Stimulated activated CD8-positive, alpha-beta memory T cell treated with anti-CD3 and anti-CD28 coated beads, Interleukin-15, amount 100 ng/mL, for 48 hours (primary cell): ENCODE measurements at places on chromosomes 5 and 9.
A peak's percentile ranks its signal among the peaks of the same experiment; 100 is the strongest.

DNA sequence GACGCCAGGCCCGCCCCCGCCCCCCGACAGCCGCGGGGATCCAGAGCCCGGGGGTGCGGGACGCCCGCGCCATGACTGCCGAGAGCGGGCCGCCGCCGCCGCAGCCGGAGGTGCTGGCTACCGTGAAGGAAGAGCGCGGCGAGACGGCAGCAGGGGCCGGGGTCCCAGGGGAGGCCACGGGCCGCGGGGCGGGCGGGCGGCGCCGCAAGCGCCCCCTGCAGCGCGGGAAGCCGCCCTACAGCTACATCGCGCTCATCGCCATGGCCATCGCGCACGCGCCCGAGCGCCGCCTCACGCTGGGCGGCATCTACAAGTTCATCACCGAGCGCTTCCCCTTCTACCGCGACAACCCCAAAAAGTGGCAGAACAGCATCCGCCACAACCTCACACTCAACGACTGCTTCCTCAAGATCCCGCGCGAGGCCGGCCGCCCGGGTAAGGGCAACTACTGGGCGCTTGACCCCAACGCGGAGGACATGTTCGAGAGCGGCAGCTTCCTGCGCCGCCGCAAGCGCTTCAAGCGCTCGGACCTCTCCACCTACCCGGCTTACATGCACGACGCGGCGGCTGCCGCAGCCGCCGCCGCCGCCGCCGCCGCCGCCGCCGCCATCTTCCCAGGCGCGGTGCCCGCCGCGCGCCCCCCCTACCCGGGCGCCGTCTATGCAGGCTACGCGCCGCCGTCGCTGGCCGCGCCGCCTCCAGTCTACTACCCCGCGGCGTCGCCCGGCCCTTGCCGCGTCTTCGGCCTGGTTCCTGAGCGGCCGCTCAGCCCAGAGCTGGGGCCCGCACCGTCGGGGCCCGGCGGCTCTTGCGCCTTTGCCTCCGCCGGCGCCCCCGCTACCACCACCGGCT lies 1.0 kb downstream of the FOXE1 start:
- DNase-seq = peak; percentile 50

DNA sequence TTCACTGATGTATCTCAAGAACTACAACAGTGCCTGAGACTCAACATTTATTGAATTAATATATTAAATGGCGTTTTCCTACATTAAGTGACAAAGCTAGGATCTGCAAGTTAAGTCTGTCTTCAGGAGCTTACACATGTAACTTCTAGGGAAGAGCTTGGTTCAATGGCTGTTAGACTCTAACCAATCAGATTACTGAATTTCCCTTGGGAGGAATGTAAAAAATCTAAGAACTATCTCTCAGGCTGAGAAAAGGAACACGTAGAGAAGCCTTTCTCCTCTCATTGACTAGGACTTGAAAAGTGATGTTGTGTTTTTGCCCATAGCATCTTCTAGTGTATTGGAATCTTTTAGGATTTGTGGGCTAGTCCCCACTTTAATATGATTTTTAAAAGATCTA lies 53.6 kb downstream of the CCNH start:
- no peak for DNase-seq

DNA sequence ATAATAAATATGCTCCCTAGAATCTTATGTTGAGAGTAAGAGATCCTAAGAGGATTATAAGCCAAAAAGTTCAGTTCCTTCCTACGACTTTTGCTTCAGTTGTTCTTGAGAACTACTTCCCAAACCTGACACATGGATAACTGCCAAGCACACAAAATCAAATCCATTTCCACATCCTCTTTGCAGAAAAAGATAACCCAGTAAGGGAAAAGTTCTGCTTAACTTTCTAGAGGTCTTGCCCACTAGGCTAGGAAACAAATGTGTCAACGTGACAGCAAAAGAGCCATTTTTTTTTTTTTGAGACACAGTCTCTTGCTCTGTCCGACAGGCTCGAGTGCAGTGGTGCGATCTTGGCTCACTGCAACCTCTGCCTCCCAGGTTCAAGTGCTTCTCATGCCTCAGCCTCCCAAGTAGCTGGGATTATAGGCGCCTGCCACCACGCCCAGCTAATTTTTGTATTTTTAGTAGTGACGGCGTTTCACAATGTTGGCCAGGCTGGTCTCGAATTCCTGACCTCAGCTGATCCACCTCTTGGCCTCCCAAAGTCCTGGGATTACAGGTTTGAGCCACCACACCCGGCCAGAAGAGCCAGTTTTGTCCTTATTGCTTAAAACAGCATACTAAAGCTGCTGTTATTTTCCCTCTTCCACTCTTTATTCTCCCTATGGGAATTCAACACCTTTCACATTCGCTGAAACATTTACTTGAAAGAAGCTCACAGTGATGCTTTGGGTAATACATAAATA lies 24.2 kb downstream of the CSNK1A1 start:
- no peak for DNase-seq

GRCh38 chr5:548256-548655 lies 24.0 kb upstream of the SLC9A3 start:
- no peak for DNase-seq

- no peak for DNase-seq
Measured at GRCh38 chr9:93869863-93870262, 85.3 kb downstream of the BARX1 start.

DNA sequence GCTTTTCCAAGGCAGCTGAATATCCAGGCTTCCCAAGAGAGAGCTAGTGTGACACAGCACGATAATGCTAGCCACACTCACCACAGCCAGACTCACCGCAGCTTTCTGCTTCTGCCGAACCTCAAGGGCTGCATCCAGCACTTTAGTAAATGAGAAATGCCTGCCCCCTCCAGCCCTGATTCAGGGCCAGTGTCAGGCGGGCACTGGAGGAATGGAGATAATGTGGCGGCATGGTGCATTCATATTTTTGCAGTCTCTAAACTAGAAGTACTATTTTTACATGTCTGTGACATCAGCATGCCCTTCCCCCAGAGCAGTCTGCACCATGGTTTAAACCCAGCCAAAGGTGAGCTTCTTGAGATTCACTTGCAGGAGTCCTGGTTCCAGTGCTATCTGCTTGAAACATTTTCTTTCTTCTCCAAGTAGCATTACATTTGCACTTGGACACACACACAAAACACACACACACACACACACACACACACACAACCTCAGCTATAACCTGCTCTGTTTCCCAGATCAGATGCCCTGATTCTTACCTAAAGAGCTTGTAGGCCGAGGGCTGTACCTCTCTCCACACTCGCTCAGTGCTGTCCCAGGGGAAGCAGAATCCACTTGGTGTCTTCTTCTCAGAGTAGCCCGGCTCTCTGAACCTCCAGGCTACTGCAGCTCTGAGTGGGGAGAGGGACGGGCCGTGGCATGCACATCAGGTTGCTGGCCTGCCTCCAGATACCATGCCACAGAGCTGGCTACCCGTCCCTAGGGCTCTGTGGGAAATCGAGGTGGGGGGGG lies at the start of gene FGF1:
FGF1 (minus strand) TSS at position 673 of the 792 bp plus-strand sequence. CDS start 71,963 bp downstream, outside the sequence.
- DNase-seq = no peak

DNA sequence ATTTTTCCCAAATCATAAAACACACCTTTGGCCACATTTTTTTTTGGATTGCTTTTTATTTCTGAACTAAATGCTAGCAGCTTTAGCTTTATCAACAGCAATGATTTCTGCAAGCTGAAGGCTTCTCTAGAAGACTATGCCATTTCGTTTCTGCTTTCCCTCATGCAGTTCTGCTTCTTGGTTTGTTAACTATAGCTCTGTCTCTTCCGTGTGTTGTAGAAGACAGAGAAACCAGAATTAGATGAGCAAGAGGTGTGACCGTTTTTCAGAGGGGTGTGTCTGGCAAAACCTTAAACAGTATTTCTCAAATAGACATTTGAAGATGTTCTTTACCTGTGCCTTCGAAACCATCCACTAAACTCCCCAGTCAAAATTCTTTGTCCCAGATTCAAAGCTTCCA lies 131.5 kb downstream of the ZNF462 start:
- no peak for DNase-seq

DNA sequence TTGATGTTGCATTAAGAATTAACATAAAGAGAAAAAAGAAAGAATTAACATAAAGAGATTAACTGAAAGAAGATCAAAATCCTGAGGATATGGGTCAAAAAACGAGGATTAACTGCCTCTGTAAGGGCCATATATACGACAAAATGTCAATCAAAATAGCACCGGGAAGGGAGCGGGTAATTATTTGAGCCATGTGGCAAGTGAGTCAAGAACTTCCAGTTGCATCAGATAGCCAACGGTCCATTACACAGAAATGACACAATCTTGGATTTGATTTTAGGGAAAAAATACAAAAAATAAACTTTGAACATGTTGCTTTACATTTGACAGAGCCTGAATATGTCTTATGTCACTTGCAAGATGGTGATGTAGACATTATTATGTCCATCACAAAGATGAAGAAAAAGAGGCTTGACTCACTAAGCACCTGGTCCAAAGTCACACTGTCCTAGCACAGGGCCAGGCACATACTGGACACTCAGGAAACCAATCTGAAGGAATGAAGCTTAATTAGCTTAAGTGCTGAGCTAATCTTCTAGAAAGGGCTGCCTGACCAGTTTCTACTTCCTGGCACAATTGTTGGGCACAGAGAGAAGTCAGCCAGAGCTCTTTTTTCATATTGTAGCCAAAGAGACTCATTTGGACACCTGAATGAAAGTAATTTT lies 273.2 kb upstream of the PAPPA start:
- DNase-seq = no peak

- DNase-seq = no peak
Measured at GRCh38 chr5:67699560-67699959, 503.0 kb upstream of the CD180 start.

GRCh38 chr9:132185073-132186009 lies 23.5 kb downstream of the NTNG2 start:
- no peak for DNase-seq
